ENCODE measurements at places on chromosomes 5 and 9.

DNA sequence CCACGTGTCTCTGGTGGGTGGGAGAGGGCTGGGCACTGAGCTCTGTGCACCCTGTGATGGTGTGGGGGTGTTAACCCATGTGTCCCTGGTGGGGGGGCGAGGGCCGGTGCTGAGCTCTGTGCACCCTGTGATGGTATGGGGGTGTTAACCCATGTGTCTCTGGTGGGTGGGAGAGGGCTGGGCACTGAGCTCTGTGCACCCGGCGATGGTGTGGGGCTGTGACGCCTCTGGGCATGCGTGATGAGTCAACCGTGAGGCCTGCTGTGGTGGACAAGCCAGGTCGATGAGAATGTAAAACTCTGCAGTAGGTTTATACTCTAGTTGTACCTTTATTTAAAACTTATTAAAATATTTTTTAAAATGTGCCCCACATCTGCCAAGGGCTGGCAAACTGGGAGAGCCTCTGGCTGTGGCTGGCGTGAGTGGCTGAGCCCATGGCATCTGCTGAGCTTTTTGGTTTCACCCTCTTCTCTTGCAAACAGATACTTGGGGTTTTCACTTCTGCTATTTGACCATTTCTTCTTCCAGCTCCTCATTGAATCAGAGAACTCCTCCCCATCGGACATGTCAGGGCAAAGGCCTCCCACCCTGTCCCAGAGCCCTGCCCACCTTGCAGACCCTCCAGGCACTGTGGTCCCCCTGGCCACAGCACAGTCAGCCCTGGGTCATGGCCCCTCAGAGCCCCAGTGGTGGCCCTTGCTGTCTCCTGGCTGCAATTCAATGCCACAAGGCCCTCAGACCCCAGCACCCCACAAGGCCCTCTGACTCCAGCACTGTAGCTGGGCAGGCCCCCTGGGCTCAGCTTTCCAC is 18.5 kb upstream of the EXOC3 start:
- no peak for DNase-seq

GRCh38 chr5:134813827-134814226 is 31.9 kb upstream of the C5orf24 start:
- no peak for DNase-seq

- DNase-seq = no peak
These were observed 1671.2 kb upstream of the ACO1 start for GRCh38 chr9:30713243-30713642.

DNA sequence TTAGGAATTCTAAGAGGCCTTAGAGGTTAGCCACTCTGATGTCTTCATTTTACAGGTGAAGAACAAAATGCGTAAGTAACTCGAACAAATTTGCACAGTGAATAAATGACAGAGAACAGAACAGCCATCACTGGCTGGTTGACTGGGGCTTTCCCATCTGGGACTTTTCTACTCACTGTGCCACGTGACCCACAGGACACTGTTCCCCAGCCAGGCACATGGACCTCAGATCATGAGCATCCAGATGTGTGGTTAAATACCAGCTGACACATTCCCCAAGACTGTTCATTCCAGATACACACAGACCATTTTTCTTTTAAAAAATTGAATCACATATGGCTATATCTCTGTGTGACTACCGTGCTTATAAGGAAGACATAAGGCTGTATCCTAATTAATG is 25.8 kb upstream of the MED10 start:
- no peak for DNase-seq

- no peak for DNase-seq
These were observed 137.9 kb downstream of the BNC2 start for GRCh38 chr9:16732546-16732945.

GRCh38 chr5:104237586-104237985 is 675.0 kb upstream of the NUDT12 start:
- DNase-seq = no peak
